ENCODE measurements at places on chromosomes 16 and 17. TPM values are rescaled to one million over a fixed set of nuclear protein-coding genes. Genes with fewer than 3 reads are reported as not detected.

The CLEC3A gene
- not detected for total RNA-seq

The TNK1 gene
- 16.4 TPM for total RNA-seq

The SIRT7 gene
- total RNA-seq = 50.1 TPM

The GAS2L2 gene
- not detected for total RNA-seq

The SMIM36 gene
- not detected for total RNA-seq

The SDK2 gene
- total RNA-seq = 1.6 TPM

The TLE7 gene
- total RNA-seq = not detected

The PLCG2 gene
- 19.5 TPM for total RNA-seq

The SLC25A10 gene
- 22.9 TPM for total RNA-seq

The PPM1E gene
- not detected for total RNA-seq

The CDH3 gene
- 0.38 TPM for total RNA-seq

The ATP1B2 gene
- 0.67 TPM for total RNA-seq
